Activated T-cell treated with anti-CD3 and anti-CD28 coated beads, Interleukin-2, amount 50 U/mL, for 48 hours (primary cell): ENCODE measurements at places on chromosomes 16 and 17.

DNA sequence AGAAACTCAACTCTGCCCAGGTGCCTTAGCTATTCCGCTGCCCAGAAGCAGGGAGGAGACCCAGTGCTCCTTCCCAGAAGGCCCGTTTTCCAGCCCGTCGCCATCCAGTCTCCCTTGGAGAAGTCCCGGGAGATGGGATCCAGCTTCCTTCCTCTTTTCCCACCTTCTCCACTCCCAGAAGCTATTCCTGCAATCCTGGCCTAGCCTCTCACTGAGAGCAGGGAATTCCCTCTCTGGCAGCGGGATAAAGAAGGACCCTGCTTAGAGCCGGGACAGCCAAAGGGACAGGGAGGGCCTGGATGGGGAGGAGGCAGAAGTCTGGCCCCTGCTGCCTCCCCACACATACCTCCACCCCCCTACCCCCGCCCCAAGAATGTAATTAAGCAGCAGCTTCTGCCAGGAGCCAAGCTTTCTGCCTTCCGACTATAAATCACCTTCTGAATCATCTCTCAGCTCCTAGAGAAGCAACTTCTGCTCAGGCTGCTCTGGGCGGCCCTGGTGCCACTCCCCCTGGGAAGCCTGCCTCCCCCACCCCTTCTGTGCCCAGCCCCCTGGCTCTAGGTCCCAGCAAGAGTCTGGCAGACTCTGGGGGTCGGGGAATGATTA is 6.4 kb downstream of the WNT3 start:
- DNase-seq = no peak

GRCh38 chr16:48408688-48409087 is 23.5 kb upstream of the SIAH1 start:
- no peak for DNase-seq

DNA sequence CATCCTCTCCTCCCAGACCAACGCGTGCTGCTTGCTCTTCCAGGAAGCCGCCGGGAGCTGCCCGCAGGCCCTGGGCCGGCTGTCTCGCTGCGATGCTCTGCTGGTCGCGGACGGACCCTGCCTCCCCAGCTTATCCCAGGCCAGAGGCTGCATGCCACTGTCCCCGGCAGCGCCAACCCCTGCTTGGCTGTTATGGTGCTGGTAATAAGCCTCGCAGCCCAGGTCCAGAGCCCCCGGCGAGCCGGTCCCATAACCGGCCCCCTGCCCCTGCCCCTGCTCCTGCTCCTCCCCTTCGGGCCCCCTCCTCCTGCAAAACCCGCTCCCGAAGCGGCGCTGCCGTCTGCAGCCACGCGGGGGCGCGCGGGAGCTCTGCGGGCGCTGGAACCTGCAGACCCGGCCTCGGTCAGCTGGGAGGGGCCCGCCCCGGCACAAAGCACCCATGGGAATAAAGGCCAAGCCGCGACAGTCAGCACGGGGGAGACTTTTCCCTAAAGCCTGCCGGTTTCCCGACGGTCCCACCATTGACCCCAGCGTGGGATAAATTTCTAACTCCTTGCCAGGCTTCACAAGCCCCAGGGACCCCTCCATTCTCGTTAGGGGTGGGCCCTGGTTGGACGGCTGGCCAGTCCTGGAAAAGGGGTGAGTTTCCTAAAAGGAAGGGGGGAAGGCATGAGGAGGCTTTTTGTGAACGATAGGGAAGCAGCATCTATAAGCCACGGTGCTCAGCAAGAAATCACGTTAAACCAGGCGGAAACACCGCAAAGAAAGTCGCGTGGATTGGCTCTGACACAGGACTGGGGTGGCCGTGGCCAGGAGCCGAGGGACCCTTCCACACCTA is 11.2 kb downstream of the ENPP7 start:
- peak; percentile 86 for DNase-seq

DNA sequence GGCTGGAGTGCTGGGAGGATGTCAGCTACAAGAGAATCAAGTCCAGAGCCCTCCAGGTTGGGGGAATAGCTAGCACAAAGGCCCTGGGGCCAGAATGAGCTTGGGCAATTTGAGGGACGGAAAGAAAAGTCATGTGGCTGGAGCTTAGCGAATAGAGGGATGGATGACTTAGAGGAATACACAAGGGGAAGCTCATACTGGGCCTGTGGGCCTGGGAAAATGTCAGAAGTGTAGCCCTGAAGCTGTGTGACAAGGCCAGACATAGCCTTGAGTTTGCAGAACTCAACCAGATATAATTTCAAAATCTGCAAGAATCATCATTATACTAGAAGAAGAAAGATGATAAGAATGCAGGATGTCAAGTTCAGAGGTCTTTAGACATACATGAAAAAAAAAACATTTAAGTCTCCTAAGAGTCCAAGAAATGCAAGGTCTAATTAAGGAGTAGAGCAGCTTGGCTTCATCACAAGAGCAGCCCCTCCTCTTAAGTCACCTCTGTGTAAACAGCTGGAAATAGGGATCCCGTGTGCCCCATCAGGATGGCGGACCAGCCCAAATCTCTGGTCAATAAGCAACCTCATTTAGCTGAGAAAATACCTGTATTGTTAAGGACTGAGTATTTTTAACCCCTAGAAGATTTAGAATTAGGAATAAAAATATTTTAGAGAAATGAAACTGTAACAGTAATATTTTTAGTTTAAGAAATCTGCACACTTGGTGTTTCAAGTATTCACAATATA is 66.6 kb downstream of the ABCC12 start:
- no peak for DNase-seq

DNA sequence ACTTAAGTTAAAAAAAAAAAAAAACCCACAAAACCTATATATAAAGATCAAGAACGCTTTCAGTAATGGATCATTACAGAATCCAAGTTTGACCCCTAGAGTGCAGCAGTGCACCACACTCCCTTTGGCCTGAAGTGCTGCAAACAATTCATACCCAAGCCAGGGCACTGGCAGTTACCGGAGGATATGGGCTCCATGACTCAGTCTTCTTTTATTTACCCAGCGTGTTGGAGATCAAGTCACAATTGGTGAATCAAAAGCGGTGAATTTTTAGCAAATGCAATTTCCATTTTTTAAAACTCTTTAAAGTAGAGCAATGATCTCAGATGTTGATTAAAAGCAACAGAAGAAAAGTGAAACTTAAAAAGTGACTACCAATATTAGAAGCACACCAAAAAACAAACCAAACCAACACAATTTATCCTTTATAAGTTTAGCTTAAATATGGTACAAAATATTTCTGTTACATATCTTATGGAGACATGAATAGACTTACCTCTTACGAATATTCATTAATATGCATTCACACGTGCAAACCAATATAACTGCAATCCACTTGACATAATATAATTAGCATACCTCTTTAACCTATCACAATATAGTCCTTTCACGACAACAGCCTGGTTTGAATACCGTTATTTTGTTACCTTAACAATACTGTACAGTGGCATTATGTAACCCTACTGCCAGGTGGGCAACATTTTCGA is 46.3 kb downstream of the ZNF652 start:
- peak; percentile 78 for DNase-seq

DNA sequence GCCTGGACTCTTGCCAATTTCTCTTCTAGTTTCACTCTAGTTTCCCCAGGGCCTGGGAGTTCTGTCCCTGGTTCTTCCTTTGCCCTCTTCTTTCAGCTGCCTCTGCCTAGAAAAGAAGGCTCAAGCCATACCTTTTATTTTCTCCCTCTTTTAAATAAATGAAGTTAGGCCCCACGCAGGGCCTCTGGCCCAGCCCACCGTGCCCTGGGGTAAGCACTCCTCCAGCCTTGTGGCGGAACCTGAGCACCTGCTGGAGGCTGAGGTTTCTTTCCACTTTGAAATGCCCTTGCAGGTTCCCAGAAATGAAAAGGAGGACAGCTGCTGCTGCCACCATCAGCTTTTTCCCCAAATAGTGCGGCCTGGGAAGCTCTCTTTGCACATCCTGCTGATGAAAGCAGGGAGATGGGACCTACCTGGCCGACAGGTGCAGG is 139.4 kb downstream of the CCDC182 start:
- DNase-seq = no peak

GRCh38 chr17:55388842-55389241 is 32.8 kb downstream of the MMD start:
- no peak for DNase-seq

GRCh38 chr16:28555561-28555960 is 1.8 kb downstream of the SGF29 start:
- no peak for DNase-seq

- no peak for DNase-seq
Measured at GRCh38 chr17:67628580-67629013, 89.1 kb upstream of the NOL11 start.

DNA sequence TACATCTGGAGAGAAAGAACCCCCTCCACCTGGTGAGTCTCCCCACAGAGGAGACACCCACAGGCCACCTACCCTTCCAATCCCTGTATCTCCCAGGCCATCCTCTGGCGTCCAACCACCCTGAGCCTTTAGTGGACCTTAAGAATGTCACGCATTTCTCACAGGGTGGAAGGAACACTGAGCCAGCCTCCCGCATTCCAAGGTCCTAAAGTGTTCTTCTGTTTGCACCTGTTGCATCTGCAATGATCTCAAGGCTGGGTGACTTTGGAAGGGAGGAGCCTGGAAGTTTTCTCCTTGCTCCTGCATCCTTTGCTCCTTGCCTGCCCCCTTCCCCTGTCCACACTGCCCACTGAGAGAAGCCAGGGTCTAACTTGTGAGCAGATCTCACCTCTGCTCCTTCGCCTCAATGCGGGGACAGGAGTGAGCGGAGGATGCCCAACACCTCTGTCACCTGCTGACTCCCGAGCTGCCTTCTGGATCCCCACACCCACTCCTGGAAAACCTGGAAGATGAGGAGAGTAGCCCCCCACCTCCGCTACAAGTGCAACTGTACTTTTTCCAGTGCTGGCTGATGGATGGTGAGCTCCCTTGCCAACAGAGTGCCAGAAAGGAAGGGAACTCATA is 3.7 kb downstream of the CHST5 start:
- no peak for DNase-seq

DNA sequence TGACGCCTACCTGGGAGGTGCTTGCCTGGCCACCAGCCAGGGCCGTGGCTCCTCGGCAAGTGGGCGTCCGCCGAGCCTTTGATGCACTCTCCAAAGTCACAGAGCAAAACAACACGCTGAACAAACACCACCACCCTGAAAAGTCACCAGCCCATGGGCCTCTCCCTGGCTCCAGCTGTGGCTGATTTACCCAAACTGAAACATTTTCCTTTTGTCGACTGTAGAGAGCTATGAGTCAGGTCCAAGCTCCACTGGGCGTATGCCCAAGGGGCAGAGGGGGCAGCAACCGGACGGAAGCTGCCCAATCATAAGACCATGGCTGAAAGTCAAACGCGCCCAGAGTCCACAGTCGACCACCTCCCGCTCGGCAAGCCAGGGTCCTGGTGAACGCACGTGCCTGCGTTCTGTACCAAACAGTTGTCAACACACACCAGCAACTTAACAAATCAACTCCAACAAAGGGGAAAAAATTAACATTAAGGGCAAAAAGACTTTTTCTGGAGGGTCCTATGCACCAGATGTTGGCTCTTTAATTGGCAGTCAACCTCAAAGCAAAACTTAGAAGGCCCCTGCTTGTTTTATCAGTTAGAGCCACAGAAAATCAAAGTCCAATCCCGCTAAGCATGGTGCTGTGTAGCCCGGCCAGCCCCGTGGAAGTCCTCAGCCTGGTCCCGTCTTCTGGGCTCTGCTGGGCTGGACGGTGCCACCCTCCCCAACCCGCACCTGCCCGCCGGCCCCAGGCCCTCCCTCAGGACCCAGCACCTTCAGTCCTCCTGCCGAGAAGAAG is 47.3 kb downstream of the TBC1D16 start:
- DNase-seq = no peak

DNA sequence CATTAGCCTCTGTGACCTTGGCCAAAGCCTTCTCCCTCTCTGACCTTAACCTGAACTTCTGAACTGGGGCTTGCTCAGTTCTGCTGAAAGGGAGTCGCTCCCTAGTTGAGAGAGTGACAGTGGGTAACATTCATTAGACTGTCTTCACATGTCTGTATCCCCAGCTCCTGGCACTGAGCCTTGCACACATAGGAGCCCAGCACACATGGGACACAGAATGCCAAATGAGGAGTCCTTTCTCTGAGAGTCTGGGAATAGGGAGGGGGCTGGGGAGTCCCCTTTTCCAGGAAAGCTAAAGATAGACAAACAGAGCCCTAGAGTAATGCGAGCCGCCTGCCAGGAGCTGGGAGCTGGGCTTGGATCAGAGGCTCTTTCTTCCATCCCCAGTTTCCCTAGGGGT is 2.5 kb downstream of the TAC4 start:
- DNase-seq = no peak

DNA sequence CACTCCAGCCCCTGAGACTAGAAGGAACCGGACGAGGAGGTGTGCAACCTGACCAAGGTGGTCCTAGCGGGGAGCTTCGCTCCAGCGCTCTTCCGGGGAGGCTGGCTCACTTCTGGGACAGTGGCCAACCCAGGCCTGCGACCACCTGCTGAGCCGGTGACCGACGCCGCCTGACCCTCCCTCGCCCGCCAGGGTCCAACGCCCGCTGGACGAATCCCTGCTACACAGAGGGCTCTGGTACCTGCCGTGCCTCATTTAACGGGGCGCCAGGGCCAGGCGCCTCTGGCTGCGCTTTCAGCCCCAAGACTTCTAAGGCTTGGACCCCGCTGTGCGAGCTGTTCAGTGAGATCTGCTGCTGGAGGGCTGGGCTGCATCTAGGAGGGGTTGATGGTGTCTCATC is 99.5 kb upstream of the KCNJ18 start:
- no peak for DNase-seq

- DNase-seq = no peak
Measured at GRCh38 chr17:51029568-51030463, 90.9 kb downstream of the SPAG9 start.

DNA sequence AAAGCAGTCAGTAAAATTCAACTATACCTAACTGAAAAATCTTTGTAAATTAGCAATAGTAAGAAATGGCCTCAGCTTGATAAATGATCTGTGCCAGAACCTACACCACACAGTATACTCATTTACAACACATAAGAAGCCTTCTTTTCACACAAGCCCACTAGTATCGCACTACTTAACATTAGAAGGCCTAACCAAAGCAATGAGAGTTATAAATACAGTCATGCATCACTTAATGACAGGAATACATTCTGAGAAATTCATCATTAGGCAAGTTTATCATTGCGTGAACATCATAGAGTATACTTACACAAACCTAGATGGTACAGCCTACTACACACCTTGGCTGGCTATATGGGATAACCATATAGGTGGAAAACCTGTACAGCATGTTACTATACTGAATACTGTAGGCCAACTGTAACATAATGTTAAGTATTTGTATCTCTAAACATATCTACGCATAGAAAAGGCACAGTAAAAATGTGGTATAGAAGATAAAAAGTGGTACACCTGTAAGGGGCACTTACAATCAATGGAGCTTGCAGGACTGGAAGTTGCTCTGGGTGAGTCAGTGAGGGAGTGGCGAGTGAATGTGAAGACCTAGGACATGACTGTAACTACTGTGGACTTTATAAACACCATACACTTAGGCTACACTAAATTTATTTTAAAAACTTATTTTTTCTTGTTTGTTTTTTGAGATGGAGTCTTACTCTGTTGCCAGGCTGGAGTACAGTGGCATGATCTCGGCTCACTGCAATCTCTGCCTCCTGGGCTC is 126.5 kb upstream of the CORO6 start:
- no peak for DNase-seq

DNA sequence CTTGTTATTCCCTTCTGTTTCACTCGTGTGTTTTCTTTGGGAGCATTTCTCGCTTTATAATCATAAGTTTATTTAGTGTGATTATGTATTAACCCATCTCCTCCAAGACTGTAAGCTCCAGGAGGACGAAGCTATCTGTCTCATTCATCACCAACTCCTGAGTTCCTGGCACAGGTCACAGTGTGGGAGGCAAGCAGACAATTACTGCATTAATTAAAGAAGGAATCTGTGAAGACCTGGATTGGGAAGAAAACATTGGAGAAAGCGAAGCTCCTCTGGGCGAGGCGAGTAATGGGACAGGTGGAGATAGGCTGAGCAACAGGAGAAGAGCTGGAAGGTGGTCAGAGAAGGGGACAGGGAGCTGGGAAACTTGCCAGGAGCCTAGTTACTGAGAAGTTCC is 7.8 kb upstream of the CAMKK1 start:
- DNase-seq = no peak
